NCI-H187 (cell line): ENCODE measurements at places on chromosomes 7 and 10.
A peak's percentile ranks its signal among the peaks of the same experiment; 100 is the strongest.

DNA sequence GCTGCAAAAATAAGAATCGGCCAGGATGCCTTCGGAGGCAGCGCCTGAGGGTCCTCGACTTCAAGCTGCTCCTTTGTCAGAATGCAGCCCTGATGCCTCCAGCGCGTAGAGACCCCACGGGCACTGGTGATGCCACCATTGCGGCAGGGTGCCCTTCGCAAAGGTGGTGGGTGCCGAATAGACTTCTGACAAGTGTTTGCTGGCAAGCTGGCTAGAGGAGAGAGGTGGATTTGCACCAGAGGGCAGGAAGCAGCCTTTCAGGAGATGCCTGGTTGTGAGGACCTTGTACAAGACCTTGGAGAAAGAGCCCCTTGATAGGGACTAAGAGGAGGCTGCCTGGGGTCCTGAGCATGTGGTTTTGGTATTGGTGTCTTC is 103.2 kb upstream of the PPIF start:
- DNase-seq = no peak

DNA sequence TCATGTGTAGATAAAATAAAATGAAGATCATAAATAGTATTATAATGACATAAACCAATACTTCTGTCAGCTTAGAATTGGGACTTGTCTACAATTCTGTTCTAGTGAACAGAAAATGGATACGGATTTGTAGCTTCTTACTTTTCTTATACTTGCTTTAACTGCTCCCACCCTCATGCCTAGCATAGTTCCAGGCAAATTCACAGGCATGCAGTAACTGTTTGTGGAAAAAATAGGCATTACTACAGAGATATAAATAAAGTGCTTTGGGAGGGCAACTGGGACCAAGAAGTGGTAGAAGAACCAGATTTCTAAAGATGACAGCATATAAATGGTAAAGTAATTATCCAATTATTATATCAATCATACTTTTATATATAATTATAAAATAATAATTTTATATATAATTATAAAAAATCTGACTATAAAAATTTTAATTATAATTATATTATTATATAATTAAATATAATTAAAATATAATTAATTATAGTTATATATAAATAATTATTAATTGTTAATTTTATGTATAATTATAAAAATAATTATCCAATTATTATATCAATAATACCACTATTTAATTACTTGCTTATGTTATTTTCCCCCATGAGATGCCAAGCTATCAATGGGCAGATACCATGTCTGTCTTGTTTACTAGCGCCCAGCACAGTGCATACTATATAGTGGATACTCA is 144.1 kb downstream of the NOC3L start:
- DNase-seq = no peak

- peak; percentile 36 for DNase-seq
Measured at GRCh38 chr7:26369593-26369992, 77.9 kb downstream of the SNX10 start.

- DNase-seq = no peak
Measured at GRCh38 chr10:114068054-114068707, 24.5 kb downstream of the ADRB1 start.

- no peak for DNase-seq
Measured at GRCh38 chr7:150734254-150734653, 3.0 kb upstream of the GIMAP5 start.

GRCh38 chr7:16359216-16359615 is 62.1 kb downstream of the CRPPA start:
- DNase-seq = no peak

- no peak for DNase-seq
Measured at GRCh38 chr10:61078542-61079275, 134.7 kb upstream of the RHOBTB1 start.

DNA sequence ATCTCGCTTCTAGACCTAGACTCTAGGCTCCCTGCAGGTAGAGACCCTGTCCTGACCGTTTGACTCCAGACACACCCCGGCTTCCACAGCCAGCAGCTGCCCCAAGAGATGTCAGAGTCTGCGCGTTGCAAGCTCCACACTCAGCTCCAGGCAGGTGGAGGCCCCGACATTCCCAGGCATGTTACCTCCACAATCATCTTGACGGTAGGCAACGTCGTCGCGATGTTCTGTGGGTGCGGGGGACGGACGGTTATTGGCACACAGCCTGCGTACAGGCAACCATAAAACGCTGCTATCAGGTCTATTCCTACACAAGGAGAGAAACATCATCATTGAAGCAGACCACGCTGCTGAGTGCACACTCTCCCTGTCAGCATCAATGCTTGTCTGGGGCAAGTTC is 213.2 kb downstream of the ZMYND11 start:
- DNase-seq = no peak

GRCh38 chr7:159050704-159051103 is 94.0 kb downstream of the VIPR2 start:
- DNase-seq = no peak

- DNase-seq = no peak
Measured at GRCh38 chr10:125094806-125095205, 65.6 kb downstream of the CTBP2 start.

DNA sequence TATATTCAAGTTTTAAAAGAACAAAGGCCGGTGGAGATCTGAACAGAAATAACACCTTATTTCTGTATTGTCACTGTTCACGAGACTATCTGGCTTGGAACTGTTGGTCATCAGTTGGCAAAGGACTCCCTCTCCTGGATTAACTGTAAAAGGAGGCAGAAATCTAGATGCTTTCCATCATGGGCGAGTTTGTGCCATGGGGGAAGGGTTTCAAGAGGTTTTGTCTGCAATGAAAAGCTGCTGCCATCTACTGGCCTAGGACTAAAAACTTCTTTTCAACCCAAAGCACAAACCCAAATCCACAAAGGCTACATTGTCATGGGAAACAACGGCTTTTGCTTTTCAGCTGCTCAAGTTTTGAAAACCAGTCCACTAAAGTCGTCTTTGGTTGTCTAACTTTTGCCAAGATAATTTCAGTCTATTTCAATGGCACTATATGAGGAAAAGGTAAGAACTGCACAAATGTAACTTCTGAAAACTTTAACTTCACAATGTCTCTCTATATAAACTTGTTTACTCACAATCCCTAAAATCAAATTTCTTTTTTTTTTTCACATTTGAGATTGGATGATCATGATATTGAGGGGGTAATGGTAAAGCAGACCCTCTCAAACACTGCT is 196.8 kb downstream of the SKAP2 start:
- peak; percentile 90 for DNase-seq

- DNase-seq = no peak
Measured at GRCh38 chr10:105843786-105844185, 1202.7 kb downstream of the SORCS3 start.

GRCh38 chr7:40133561-40134427 is 628 bp downstream of the MPLKIP start:
- no peak for DNase-seq

- DNase-seq = no peak
Measured at GRCh38 chr10:90784771-90785170, 73.1 kb downstream of the HTR7 start.

- no peak for DNase-seq
Measured at GRCh38 chr10:23535381-23535780, 96.5 kb downstream of the OTUD1 start.
